ENCODE measurements at places on chromosomes 7 and 10. TPM values are rescaled to one million over a fixed set of nuclear protein-coding genes. Genes with fewer than 3 reads are reported as not detected.

Gene KIF11
- 7.3 TPM for total RNA-seq

Gene SPDYE1
- total RNA-seq: not detected

Gene POR
- total RNA-seq: 210 TPM

DNA sequence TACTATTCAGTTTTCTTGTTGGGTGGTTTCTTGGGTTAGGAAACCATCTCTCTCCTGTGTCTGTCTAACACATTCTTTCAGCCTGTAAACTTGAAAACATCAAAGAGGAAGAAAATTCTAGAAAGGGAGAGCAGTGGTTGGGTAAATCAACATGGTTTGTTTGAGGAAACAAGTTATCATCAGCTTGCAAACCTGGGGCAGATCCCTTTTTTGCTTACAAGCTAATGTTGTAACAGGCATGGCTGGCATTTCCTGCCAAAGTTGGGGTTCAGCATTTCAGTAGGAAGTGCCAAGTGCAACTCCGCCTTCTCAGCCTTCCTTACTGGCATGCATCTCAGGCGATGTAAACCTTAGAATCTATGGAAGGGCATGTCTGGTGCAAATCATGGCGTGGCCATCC, 112.6 kb downstream of the EEPD1 start:
- no peak overlapping the region for H3K4me3 ChIP-seq
- peaks cover 64% of the 10 kb centered on the region for H3K4me1 ChIP-seq
- no peaks in the 10 kb centered on the region for H3K27me3 ChIP-seq

DNA sequence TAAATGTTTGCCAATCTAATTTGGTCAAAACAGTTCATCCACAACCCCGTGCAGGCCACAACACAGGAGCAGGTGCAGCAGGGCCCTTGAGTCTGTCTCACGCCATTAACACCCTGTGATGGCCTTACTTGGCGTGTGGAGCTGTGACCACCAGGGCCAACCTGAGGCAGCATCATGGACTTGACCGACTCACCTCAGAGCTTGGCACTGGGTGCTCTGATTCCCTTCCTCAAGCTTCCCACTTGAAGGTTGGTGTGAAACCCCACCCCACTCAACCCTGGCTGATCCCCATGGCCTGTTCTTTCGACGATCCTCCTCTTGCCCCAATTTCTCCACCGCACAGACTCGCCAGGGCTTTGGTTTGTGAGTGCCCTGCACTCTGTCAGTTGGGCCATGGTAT, 623.1 kb downstream of the PTPRN2 start:
- peaks cover 31% of the 10 kb centered on the region for H3K27me3 ChIP-seq
- no peak overlapping the region for H3K27ac ChIP-seq
- no peaks in the 10 kb centered on the region for H3K4me1 ChIP-seq
- no peaks in the 10 kb centered on the region for H3K36me3 ChIP-seq
